Bone marrow (tissue), 2 donors: ENCODE measurements at places on chromosomes 16 and 17.

GRCh38 chr17:9144502-9145249 is 123.4 kb downstream of the NTN1 start:
- no peak for DNase-seq

GRCh38 chr16:69440250-69440649 is 15.8 kb downstream of the CYB5B start:
- DNase-seq, result no peak

DNA sequence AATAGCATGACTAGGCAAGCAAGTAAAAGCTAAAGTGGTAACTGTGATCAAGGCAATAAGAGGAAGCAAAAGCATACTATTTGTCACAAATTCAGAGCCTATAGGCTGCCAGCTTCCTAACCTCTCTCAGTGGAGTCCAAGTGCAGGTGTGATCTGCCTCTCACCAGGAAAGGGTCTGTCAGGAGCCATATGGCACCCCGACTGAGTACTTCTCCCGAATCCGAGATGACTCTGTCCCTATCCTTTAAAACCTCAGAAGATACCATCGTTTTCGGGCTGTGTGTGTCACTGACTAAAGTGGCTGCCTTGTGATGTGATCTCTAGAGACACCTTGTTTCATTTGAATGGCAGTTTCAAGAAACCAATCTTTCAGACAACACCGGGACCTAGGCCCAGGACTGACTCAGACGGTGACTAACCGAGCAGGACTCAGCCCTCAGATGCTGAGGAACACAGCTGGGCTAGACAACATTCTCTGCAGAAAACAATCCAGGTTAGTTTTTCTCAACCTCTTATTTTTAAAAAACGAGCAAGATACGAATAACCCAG is 63.6 kb downstream of the SMG6 start:
- no peak for DNase-seq

GRCh38 chr16:8115814-8116213 is 474.5 kb downstream of the TMEM114 start:
- no peak for DNase-seq

- DNase-seq, result no peak
Measured at GRCh38 chr16:79697562-79698112, 97.1 kb upstream of the MAF start.

DNA sequence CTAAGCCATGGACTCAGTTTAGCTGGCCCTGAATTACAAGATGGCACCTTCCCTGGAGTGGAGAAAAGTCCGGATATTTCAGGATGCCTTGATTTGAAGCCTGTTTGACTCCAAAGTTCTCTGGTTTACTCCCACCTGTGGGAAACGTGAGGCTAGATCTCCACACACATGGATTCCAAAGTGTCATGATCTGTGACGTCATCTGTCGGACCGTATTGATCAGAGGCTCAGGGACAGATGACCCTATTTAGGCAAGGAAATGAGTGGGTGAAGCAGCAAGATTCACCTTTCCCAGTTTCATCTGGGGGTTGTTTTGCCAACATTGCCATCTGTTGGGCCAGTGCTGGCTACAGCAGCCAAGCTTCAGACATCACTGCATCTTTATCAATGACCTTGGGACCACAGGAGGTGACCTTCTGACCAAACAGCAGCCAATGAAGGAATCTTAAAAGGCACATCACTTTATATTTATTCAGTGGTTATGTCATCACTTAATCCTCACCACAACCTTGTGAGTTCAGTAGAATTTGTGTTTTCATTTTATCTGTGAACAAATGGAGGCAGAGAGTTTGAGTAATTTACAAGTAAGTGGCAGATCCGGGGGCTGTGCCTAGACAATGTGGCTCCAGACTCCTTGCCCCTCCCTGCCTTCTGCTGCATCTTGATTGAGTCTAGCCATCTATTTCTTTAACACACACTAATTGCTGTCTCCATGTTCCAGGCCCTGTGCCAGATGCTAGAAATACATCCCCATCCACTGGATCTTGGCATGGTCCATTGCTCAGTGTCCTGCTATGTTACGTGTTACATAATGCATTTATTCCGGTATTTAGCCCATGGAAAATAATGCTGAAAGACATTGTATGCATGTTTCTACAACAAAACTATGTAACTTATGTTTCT is 1.5 kb upstream of the CDH13 start:
- DNase-seq, result no peak

DNA sequence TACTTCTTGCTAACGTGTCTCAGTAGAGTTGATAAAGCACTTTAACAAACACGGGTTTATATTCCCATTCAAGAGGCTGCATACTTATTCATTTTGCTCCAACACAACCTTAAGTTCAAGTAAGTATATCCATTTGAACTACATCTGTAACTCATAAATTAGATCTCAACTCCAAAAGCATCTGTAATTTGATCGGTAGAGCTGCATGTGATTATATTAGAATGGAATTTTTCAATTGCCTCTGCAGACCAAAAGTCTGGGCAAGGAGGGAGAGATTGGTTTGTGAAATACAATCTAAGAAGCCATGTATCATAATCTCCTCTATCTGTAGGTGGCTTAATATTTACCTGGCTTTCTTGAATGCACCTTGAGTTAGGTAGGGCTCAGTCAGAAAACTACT is 371.0 kb downstream of the RBFOX1 start:
- no peak for DNase-seq
